ENCODE measurements at places on chromosomes 7 and 10.
A peak's percentile ranks its signal among the peaks of the same experiment; 100 is the strongest.

- no peak for DNase-seq
Observed at GRCh38 chr7:1033546-1034145, 10.7 kb upstream of the GPR146 start.

DNA sequence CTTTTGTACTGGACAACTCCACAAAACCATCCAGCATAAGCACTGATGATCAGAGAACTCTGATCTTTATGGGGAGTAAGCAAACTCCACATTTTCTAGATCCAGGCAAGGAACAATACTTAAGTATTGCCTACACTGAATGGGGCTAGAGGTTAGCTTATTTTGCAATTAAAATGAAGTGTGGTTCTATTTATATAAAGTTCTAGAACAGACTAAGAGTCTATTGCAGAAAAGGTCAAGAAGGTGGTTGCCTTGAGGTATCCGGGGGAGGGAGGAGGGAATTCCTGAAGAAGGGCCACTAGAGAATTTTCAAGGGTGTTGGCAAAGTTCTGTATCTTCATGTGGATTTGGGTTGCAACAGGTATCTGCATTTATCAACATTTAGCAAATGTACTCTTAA lies 477.9 kb downstream of the PLXNA4 start:
- no peak for DNase-seq

- no peak for DNase-seq
Observed at GRCh38 chr10:132509506-132510173, 27.9 kb upstream of the INPP5A start.

GRCh38 chr10:110221044-110221720 lies 13.8 kb downstream of the MXI1 start:
- no peak for DNase-seq

- DNase-seq: peak; percentile 64
Observed at GRCh38 chr7:83655951-83656556, 7.1 kb upstream of the SEMA3E start.

- no peak for DNase-seq
Observed at GRCh38 chr7:121360564-121360963, 31.8 kb downstream of the WNT16 start.

- DNase-seq: no peak
Observed at GRCh38 chr10:35306852-35307251, 29.5 kb upstream of the CCNY start.

GRCh38 chr10:87942884-87943527 lies 79.6 kb downstream of the PTEN start:
- DNase-seq: no peak

GRCh38 chr10:22977751-22978150 lies 49.9 kb downstream of the ARMC3 start:
- DNase-seq: no peak

GRCh38 chr7:95106401-95106800 lies 199.0 kb downstream of the PPP1R9A start:
- DNase-seq: no peak

- no peak for DNase-seq
Observed at GRCh38 chr7:102287111-102287980, 678 bp downstream of the SH2B2 start.

GRCh38 chr10:97788552-97789442 lies 17.0 kb upstream of the SFRP5 start:
- DNase-seq: no peak

DNA sequence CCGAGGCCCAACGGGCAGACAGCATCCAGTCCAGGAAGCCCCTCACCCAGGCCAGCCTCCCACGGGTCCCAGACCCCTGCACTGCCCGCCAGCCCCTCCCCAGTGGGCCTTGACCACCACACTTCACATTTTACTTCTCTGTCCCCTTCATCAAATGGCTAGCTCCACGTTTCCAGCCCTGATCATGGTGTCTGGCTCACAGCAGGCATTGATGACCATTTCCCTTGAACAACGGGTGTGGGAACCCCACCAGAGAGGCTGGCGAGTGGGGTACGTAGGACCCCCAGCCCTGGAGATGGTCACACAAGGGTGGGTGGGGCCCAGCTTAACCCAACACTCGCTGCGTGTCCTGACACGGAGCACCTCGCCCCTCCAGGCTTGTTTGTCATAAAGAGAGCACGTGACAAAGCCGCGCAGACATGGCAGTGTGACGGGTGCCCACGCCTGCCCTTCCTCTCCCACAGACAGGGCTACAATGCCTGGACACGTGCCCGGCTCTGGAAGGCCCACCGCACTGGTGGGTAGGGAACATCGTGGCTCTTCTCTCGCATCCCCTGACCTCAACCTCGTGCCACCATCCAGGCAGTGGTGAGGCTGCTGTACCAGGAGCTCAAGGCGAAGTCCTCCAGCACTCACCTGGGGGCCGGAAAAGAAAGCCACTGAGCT lies 267.7 kb downstream of the MAD1L1 start:
- DNase-seq: no peak

DNA sequence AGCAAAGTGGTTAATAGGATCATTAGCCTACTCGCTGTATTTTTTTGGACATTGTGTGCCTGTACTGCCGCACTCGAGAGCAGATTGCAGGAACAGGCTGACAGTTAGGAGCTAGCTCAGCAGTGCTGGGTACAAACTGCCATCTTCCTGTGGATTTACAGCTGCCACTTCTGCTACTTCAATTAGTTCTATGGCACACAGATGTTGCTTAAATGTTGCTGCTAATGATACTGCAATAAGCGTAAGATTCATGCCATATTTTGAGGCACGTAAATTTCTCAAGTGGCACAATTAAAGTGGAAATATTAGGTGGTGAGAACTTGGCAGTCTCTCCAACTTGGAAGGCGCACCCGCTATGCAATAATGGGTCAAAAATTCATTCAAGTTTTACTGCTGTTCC lies 171.9 kb downstream of the EBF3 start:
- no peak for DNase-seq

DNA sequence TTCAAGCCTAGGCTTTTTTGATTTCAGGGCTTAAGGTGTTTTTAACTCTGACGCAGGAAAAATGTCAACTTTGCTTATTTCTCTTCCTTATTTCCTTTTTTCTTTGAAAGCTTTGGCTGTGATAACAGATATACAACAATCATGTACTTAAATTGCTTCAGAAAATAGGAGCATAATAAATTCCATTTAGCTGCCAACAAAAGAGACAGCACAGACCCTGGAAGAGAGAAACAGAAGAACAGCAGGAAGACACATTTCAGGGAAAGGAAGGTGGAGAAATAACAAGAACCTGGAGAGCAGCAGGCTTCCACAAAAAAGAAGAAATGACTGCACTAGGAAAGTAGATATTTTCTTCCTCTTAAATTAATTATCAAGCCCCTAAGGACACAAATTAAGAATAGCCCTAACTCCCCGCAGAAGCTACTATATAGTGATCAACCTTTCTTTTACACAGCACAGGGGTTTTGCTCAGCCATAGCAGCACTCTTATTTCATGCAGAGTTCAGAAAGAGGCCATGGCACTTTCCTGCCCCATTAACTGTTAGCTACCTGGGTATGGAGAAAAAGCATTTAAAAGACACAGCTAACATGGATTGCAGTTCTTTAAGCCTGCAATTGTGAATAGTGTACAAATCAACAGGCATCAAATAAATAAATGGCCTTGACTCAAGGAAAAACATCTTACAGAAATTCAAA lies 61.5 kb downstream of the IQUB start:
- DNase-seq: no peak

DNA sequence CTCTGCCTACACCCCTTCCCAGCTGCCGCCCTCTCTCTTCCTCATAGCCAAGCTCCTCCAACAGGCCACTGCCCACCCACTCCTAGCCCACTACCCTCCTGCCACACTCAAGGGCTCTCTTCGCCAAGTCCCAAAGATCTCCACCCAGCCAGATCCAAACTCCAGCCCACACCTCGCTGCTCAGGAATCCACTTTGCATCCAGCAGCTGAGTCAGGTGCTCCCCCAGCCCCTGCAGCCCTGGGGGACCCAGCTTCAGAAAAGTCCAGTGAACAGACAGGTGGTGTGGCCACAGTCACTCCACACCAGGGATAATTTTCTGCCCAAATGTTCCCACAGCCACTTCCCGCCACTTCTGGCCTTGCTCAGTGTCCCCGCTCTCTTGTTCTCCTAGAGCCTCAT lies 10.9 kb downstream of the OGDHL start:
- no peak for DNase-seq

DNA sequence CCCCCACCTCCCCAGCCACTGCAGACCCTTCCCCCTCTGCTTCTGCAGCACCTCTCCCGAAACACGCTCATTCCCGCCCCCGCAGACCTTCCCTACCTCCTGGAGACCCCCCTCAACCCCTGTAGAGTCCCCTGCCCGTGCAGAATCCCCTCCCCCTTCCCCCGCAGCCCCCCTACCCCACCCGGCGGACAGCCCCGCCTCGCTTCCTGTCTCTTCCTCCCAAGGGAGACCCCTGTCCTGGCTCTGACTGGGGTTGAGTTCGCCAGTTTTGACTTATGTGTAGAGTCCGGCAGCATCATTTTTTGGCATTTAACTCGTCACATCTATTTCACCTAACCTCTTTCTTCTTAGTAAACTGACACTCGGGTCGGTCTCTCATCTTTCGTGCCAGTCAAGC lies 54.0 kb downstream of the ALOX5 start:
- no peak for DNase-seq

GRCh38 chr7:101954499-101954898 lies 137.1 kb downstream of the CUX1 start:
- no peak for DNase-seq

GRCh38 chr7:68078157-68078710 lies 1081.6 kb downstream of the TYW1 start:
- no peak for DNase-seq

- peak; percentile 23 for DNase-seq
Observed at GRCh38 chr7:47045207-47046051, 536.5 kb downstream of the TNS3 start.

DNA sequence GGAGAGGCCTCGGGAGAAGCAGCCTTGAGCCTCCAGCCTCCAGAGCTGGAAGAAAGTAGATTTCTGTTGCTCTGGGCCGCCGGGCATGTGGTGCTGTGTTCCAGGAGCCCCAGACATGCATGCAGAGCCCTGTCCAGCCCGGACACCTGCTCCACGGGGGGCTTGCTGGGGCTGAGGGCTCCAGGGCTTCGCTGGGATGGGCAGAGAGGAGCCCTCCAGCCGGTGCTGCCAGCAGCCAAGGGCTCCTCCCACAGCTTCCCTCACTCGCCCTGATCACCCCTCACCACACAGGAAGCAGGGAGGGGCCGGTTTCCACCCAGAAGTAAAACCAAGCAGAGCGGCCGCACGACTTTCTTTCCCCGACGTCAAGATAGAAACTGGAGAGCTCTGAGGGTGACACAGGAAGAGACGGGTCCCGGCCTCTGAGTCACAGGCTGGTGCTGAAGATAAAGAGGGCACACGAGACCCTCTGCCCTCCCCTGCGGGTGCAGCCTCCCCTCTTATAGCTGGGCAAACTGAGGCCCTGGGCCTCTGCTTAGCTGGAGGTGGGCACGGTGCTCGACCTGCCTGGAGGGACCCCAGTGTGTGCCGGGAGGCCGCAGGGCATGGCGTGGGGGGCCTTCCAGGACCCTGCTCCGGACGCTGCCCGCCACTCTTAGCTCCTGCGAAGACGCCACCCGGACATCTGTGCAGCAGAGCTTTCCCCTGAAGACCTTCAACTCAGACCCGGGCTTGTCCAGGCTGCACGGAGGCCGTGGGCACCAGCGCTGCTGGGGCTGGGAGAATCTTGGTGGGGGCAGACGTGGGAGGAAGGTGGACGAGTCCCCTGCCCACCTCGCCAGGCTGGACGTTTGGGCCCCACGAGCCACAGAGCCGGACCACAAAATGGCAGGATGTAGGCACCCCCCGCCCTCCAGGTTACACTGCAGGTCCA lies 31.1 kb downstream of the ADAP1 start:
- peak; percentile 48 for DNase-seq

GRCh38 chr7:107918948-107919347 lies 28.0 kb downstream of the DLD start:
- no peak for DNase-seq
